ENCODE measurements at places on chromosomes 3 and 15. TPM values are rescaled to one million over a fixed set of nuclear protein-coding genes. Genes with fewer than 3 reads are reported as not detected.

PYGO1 gene
- not detected for total RNA-seq

RASL12 gene
- not detected for total RNA-seq

DNA sequence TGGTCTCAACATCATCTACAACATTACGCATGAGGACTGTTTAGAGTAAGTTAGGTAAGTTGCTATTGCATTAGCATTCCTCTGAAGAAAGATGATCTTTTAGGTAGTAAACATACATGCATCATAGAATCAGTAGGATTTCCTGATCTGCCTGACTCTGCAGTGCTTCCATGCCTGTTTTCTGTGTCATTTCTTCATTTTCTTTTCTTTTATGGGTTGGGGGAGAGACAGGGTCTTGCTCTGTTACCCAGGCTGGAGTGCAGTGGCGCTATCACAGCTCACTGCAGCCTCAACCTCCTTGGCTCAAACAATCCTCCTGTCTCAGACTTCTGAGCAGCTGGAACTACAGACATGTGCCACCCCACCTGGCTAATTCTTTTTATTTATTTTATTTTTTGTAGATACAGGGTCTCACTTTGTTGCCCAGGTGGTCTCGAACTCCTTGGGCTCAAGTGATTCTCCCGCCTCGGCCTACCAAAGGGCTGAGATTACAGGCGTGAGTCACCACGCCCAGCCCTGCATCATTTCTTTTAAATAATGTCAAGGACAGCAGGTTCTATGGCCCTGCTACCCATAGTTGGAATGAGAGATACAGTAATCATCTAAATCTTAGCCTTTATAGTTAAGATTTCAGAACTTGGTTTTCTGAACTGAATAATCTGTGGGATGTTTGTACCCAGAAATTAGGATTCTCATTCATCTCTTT lies 184.3 kb downstream of the GHSR start:
- no peak for DNase-seq

DNA sequence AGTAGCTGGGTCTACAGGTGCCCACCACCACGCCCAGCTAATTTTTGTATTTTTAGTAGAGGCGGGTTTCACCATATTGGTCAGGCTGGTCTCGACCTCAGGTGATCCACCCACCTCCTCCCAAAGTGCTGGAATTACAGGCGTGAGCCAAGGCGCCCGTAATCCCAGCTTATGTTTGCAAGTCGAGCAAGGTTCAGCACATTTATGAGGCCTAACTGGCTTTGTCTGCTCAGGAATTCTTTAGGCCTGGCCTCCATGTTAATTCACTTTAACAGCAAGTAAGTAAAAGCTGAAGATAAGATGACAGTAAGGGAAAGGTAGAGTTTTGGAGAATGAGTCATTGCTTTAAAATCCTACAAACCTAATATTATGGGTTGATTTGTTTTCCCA lies 24.6 kb downstream of the SIDT1 start:
- DNase-seq: no peak

ACAN gene
- not detected for total RNA-seq

- DNase-seq: no peak
These were observed 219.0 kb upstream of the PROK2 start for GRCh38 chr3:72003936-72004335.

GRCh38 chr3:54366007-54366750 lies 243.8 kb downstream of the CACNA2D3 start:
- no peak for DNase-seq
